Fibroblast of upper back skin (primary cell): ENCODE measurements at places on chromosomes 13 and 19.

- DNase-seq = peak; percentile 98
Observed at GRCh38 chr13:29522044-29522685, 73.3 kb downstream of the SLC7A1 start.

DNA sequence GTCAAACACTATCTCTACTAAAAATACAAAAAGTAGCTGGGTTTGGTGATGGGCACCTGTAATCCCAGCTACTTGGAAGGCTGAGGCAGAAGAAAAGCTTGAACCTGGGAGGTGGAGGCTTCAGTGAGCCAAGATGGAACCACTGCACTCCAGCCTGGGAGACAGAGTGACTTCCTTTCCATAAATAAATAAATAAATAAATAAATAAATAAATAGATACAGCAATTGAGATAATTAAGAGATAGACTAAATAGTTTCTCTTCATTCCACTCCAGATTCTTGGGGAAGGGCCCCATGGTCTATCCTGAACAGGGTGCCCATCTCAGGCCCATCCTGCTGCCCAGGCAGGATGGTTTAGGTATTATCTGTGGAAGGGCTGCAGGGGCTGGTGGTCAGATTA is 24.0 kb upstream of the FARP1 start:
- no peak for DNase-seq

GRCh38 chr13:113129921-113130750 is 7.5 kb downstream of the F10 start:
- no peak for DNase-seq

DNA sequence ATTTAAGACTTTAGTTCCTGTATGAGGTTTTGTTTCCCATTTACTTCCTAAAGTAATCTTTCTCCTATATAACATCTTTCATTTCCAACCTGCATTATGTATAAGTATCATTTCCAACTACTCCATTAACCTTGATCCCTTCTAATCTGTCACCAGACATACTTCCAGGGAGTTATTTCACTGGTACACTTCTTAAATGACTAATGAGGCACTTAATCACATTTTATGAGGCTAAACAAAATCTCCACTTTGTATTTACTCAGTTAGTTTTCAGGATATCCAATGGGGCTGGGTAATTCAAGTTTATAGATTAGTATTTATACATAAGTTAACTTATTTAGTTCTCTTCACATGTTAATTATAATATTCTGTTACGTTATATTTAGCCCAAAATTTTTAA is 634.7 kb downstream of the PCDH17 start:
- no peak for DNase-seq

- no peak for DNase-seq
Observed at GRCh38 chr19:55176076-55176475, 4.0 kb downstream of the SYT5 start.

GRCh38 chr13:114212158-114212495 is 22.6 kb upstream of the CDC16 start:
- peak; percentile 46 for DNase-seq

DNA sequence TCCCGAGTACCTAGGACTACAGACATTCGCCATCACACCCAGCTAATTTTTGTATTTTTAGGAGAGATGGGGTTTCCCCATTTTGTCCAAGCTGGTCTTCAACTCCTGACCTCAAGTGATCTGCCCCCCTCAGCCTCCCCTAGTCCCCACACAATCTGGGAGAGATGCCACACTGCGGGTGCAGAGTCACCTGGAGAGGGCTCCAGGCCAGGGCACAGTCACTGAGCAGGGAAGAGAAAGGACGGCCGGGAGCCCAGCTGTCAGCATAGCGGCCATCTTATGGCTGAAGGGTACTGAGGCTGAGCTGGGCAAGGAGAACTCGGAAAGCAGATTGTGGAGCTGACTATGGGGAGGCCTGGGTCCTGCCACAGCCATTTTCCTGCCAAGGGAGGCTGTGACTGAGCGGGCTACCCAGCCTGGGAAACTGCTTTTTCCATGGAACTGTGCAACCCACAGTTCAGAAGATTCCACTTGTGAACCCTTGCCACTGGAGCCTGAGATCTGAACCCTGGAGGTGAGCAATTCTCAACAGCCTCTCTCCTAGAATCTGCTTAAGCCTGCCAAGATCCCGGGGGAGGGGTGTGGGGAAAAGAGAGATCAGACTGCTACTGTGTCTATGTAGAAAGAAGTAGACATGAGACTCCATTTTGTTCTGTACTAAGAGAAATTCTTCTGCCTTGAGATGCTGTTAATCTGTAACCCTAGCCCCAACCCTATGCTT is 109.2 kb downstream of the ZNF486 start:
- no peak for DNase-seq

DNA sequence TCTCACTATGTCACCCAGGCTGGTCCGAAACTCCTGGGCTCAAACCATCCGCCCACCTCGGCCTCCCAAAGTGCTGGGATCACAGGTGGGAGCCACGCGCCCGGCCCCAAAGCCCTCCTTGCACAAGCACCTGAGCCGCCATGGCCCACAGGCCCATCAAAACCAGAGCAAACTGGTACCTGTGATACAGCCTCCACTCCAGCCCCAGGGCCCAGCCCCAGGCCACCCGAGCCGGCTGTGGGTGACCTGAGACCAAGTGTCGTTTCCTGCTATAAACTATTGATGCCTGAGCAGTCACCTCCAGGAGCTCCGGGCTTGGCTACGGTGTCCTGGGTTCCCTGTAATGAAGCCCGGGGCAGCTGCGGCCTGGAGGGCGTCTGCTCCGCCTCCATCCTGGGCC is 9.7 kb upstream of the PTBP1 start:
- no peak for DNase-seq

GRCh38 chr19:33488826-33489225 is 32.8 kb downstream of the PEPD start:
- DNase-seq = no peak

DNA sequence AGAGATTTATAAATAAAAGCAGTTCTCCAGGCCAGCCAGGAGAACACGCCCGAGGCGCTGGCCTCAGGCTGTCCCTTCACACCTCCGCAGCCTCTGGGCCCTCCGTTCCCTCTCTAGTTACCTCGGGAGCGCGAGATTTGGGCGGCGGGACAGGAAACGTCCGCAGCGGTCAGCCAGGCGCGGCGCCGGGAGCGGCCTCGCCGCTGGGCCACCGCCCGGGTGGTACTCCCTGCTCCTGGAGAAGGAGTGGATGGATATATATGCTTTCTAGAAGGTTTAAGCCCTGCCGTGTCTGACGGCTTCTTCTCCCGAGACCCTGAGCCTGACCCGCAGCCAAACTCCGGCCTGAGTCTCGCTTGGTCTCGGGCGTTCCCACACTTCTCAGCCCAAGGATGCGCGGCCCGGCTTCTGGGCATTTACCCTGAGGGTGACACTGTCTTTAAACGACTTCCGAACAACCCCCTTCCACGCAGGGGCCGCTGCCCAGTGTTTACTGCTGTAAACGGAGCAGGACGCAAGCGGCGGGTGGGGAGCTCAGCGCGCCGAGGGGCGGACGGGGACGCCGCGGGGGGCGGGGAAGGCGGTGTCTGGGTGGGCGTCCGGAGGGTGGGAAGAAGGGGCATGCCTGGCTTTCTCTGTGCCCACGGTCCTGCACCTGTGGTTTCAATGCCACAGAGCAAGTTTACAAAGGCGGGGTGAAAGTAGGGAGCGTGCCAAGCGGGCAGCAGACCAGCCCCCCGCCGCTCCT is 2.0 kb upstream of the ZIC2 start:
- DNase-seq = no peak

GRCh38 chr13:41061914-41062837 is 867 bp downstream of the WBP4 start:
- peak; percentile 53 for DNase-seq

DNA sequence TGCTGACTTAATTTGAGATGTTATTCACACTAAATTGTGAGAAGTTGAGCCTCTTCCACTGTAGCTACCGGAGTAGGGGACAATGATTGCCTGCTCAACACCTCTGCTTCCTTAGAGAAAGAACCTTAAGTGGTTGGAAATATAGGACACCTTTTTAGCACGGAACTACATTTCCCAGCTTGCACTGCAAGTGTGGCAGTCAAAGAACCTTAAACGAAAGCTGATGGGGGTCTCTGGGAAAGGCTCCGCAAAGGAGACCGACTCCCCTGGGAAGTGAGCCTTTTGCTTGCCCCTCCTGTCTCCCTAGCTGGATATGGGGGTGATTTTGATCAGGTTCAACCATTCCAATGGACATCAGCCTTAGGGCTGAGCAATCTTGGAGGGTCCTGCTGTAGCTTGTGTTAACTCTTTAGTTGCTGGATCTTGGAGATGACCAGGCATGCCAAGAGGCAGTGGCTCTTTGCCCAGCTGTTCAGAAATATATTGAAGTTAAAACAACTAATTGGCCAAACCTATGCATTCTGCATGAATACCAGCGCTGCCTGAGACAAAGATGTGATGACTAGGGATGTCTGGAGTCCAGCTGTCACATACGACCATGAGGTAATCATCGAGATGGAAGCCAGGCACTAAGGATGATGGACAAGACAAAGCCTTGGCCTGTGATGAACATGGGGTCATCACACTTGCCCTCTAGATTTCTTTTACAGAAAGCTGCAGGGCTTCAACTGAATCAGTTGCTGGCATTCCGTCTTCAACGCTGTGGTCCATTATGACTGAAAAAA is 286.5 kb downstream of the FOXO1 start:
- no peak for DNase-seq

DNA sequence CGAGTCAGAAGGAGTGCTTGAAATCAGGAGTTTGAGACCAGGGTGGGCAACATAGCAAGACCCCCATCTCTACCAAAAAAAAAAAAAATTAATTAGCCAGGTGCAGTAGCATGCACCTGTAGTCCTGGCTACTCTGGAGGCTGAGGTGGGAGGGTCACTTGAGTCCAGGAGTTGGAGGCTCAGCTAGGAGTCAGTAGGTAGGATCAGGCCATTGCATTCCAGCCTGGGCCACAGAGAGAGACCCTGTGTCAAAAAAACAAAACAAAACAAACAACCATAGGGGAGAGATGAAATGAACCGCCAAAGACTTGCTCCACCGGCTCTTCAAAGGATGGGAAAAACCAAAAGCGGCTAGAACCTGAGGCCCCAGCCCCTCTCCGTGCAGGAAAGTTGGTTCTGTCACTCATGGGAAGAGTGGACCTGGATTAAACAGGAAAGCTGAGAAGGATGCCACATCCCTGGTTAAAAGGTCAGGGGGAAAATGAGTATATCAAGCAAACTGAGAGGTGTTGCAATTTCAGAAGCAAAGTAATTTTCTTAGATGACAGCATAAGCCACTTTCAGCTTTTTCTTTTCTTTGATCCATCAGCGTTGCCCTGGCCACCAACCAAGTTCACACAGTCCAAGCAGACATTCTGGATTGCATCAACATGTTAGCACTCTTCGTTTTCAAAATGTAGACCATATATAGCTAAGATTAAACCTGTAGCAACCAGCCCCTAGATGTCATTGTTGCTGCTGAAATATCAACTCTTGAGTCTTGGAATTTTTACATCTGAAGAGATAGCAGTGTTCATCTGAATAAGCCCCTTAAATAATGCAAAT is 8.9 kb upstream of the ZNF507 start:
- peak; percentile 56 for DNase-seq

DNA sequence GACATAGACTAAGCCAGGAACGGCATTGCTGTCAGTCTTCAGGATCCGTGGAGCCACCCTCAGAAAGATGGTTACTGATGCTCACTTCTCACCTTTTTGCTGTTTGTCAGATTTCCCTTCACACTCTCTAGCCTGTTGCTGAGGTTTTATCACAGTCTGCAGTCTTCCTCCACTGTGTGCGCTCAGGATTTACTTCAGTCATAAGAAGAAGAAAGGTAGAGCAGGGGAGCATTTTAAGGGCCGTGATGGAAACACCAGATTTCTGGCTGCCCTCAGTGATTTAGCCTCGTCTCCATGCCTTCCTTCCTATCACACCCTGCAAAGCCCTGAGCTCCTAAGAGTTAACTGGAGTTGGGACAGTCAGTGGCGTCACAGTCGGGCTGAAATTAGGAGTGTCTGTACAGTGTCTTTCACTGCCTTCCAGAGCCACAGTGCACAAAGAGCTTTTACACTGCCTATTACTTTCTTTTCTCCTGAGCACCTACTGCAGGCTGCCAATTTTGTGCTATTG is 60.0 kb upstream of the GPR183 start:
- no peak for DNase-seq

DNA sequence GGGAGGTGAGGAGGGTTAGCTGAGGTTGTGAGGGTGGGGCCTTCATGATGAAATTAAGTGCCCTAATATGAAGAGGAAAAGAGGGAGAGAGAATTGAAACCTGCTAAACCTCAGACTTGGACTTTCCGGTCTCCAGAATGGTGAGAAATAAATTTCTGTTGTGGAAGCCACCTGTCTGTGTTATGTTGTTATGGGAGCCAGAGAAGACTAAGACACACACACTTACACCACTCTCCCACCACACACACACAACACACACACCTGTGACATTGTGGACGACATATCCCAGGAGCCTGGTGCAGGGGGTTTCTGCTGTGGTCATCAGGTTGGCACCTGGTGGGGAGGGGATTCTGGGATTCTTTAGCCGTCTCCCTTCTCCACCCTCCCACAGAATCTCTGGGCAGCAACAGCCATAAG is 14.0 kb downstream of the KLK4 start:
- no peak for DNase-seq

DNA sequence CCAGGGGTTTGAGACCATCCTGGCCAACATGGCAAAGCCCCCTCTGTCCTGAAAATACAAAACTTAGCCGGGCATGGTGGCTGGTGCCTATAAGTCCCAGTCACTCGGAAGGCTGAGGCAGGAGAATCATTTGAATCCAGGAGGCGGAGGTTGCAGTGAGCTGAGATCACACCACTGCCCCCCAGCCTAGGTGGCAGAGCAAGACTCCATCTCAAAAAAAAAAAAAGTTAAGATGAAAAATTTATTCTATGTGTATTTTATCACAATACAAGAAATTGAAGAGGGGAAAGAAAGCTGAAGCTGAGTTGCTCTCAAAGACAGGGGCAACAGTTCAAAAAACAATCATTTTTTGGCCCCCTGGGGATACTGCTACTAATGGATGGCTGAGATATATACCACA is 31.1 kb downstream of the INSR start:
- DNase-seq = no peak

GRCh38 chr19:960020-960419 is 24.1 kb upstream of the WDR18 start:
- DNase-seq = no peak

GRCh38 chr19:8681345-8682029 is 17.1 kb downstream of the ACTL9 start:
- no peak for DNase-seq

- no peak for DNase-seq
Observed at GRCh38 chr19:19111967-19112580, 26.2 kb downstream of the TMEM161A start.

- DNase-seq = no peak
Observed at GRCh38 chr19:28290963-28291657, 921.8 kb downstream of the UQCRFS1 start.

GRCh38 chr19:31261019-31261602 is 88.1 kb downstream of the TSHZ3 start:
- no peak for DNase-seq

GRCh38 chr19:406135-406781 is 2.7 kb downstream of the C2CD4C start:
- DNase-seq = no peak

- DNase-seq = peak; percentile 24
Observed at GRCh38 chr13:110509971-110510786, 51.3 kb downstream of the RAB20 start.
